T47D (cell line): ENCODE measurements at places on chromosomes 1 and 21.
A peak's percentile ranks its signal among the peaks of the same experiment; 100 is the strongest.

DNA sequence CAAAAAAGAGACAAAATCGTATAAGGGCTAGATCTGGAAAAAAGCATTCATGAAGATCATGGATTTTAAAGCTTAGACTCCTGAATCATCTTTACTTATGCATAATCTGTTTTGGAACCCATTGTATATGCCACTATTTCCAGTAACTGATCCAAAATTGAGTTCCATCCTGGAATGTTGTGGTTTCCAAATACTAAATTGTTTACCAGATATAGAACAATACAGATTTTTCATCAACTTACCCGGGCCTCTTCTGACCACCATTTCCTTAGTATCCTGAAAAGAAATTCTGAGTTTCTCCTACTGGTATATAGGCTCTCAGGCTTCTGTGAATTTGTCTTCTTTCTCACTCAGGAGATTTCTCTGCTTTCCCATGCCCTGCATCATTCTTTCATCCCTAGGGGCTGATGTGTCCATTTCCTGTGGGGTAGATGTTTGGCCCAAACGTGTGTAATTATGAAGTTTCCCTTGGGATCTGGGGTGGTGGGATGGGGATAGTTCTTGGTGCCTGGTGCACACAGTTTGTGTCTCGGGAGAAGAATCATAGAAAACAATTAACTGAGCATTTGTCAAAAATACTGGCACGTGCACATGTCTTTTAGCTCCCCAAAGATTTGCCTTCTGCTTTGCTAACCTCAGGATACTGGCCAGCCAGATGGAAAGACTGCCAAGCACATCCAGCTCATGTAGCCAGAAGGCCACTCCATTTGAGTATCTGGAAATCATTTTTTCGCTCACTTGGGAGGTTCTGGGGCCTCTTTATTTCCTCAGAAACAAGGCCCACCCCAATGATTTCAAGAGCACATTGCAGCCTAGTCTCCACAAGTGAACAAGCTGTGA, 127.8 kb downstream of the NTMT2 start:
- no peak for DNase-seq

DNA sequence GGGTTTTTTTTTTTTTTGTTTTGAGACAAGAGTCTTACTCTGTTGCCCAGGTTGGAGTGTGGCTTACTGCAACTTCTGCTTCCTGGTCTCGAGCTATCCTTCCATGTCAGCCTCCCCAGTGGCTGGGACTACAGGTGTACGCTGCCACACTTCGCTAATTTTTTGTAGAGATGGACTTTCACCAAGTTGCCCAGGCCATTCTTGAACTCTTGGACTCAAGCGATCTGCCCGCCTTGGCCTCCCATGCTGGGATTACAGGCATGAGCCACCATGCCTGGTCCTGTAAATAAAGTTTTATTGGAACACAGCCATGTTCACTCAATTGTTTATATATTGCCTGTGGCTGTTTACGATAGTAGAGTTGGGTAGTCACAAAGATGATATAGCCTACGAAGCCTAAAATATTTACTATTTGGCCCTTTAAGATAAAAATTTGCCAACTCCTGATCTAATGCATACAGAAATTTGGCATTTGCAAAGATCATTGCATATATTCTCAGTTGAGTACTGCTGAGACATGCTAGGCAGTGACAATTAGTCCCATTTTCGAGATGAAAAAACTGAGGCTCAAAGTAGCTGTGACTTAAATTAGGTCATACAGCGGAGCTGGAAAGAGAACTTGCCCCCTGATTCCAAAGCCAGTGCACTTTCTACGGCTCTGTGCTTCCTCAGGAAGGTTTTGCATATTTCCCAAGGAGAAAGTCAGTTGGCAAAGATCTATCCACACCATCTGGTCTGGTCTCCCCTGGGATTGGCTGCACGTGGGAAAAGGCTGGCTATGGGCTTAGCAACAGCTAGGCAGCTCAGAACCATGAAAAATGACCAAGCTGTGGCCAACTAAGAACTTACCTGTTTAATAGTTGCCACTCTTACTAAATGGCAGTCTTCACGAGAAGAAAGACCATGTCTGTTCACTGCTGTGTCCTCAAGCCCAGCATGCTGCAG, 19.4 kb downstream of the MECR start:
- no peak for DNase-seq

DNA sequence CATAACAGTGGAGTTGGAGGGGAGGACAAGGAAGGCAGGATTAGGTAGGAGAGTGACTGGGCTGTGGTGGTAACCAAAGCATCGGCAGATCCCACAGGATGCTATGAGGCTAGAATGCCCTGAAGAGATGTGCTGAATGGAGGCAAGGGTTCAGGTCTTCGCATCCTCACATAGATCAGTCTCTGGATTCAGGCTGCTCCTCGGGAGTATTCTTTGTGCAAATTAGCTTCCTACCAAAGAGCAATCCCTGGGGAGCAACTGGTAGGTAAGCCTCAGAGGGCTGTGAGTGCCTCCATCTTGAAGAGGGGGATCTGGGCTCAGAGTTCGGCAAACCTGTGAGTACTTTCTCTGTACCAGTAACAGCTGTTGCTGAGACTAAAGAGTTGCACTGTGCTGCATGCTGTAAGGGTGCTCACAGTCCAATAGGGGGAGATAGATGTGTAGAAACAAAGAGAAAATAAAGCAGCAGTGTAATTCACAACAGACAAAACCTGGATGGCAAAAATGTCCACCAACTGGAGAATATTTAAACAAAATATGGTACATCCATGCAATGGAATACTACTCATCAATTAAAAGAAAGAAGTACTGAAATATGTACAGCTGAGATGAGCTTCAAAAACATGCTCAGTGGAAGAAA, 322.4 kb upstream of the DEPDC1 start:
- peak; percentile 53 for DNase-seq

DNA sequence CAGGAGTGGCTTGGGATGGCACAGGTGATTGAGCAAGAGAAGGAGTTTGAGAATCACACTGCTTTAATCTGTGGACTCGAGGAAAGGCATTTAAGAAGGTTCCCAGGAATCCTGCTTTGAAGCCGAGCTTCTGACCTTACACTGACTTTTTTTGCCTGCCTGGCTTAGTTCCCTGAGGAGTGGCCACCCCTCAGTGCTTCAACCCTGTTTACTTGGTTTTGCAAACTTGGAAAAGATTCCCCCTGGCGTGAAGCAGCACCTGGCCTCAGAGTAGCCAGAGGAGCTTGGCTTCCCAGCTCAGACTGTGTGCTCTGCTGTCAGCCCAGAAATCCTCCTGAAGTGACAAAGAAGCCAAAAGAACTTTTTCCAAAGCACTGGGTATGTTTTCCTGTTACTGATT, 48.5 kb upstream of the LDLRAP1 start:
- DNase-seq = no peak

DNA sequence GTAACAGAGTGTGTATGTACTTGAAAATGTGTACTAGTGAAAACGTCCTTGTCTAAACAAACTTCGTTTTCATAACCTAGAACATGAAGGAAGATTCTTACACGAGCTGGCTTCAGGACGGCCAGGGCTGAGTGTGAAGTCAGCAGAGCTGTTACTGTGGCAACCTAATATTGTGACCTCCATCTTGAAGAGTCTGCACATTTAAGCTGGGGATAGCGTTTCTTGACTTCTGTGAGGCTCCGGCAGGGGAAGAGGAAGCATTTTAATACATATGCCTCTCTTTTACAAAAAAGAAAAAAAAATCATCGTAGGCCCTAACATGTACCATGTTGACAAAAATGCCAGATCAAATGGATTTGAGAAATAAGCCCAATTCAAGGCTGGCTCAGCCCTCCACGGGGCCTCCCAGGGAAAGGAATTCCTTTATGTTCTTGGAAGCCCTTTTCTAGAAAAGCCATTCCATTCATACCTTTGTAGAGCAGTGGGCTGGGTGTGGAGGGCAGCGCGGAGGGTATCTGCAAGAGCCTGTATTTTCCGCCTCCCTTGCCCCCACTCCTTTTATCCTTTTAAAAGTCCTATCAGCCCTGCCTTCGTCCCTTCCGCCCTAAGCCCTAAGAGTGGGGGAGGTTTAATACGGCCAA, 51.1 kb downstream of the SIM2 start:
- no peak for DNase-seq

DNA sequence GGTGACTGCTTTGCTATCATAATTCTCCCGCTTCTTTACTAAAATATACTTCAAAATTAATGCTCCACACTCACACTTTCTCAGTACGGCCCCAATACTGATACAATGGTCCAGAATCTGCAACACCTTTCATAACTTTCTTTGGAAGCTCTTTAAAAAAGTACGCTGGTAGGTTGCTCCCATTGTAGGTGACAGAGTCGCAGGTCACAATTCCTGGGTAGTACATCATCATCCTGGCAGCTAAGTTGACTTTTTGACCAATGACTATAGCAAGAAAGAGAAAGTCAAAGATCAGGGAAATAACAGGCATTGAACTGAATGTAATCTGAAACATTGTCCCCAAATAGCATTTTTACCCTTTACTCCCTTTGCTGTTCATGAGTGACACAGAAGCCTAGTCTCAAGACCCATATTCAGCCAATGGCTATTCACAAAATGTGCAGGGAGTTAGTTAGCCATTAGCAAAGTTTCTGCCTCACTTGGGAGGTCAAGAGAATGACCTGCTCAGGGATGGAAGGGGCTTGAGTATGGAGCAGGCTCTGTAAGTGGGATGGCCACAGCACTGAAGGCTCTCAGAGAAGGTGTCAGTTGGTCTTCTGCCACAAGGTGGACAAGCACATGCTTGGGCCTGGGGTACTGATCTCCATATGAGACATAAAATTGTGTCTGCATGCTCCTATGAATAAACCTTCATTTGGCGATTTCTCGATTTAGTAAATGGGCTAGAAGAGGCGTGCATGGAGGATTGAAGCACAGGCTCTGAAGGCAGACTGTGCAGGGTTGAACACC, 35.4 kb downstream of the ADCY10 start:
- DNase-seq = peak; percentile 14

GRCh38 chr1:51922040-51922439, 43.5 kb upstream of the NRDC start:
- DNase-seq = no peak

- no peak for DNase-seq
Measured at GRCh38 chr1:93744299-93744988, 62.8 kb upstream of the BCAR3 start.

DNA sequence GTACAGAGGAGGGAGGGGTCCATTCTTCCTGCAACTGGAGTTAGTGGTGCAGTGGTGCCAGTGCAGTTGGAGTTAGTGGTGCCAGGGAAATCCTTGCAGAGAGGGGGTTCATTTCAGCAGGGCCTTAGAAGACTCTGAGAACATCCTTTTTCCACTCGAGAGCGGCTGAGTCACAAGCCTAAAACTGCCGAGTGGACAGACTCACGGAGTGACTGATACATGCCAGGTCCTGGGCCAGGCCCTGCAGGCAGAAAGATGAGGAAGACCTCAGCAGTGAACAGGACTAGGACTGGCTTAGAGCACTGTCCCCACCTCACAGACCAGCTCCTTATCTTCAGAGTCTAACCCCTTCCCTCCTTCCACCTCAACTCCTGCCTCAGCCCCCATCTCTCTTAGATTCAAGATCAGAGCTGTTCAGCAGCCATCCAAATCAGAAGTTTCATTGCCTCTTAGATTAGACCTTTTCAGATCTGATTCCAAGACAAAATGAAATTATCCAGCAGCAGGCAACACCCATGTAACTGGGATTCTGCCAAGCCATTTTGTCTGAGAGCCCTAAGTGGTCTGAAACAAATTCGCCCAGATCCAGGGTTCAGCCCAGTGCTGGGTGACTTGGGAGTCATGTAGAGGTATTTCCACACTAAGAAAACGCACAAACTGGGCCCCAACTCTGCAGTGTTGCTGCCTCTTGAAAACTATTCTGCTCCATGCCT, 12.7 kb upstream of the IKBKE start:
- no peak for DNase-seq

GRCh38 chr1:85199667-85200462, 951 bp downstream of the SYDE2 start:
- no peak for DNase-seq

DNA sequence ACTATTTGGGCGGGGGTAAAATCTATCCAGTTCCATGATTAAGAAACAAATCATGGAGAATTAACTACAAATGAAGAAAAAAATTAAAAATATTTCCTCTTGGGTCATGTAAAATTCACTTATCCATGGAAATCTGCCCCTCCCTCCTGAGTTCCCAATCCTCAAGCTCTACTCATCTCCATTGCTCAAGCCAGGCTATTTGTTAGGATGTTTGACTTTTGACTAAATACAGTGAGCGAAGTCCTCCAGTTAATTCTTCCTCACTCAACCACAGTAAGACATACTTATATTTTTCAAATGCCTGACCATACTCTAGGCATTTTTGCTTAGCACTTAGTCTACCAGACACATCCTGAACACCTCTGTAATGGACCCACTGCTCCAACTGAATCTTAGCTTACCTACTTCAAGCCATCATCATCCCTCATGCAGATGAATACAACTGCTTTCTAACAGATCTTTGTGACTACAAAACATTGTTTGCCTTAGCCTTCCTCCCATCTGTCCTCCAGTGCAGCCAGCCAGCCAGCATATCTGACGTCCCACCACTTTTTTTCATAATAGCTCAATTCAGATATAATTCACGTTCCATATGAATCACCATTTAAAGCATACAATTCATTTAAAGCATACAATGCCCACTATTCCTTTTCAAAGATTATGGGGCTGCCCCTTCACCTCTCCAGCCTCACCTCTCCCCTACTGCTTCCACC, 154.2 kb downstream of the RERE start:
- DNase-seq = no peak

GRCh38 chr1:54995835-54996234, 2.9 kb upstream of the BSND start:
- no peak for DNase-seq

- no peak for DNase-seq
Measured at GRCh38 chr1:9782897-9783296, 40.9 kb downstream of the CLSTN1 start.

DNA sequence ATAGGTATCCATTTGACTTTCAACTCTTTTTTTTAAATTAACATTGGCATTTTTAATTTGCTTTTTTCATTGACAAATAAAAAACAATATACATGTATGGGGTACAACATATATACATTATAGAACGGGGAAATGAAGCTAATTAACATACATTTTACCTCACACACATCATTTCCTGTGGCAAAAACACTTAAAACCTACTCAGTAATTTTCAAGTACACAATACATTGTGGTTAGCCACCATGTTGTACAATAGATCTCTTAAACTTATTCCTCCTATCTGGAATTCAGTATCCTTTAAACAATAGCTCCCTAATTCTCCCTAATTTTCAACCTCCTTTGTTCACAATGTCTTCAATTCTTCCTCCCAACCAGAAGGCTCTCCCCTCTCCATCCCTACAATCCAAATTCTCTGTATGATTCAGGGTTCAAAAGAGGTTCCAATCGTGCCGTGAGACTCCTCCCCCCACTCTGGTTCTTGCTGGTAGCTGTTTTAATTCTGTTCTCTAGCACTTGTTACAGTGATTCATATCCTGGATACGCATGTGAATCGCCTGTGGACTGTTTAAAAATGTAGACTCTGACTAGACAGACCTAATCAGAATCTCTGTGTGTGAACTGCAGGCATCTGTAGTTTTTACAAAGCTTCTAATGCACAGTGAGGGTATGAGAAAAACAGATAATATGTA, 87.6 kb upstream of the DUSP10 start:
- DNase-seq = no peak

GRCh38 chr1:227453631-227454355, 109.6 kb upstream of the ZNF678 start:
- no peak for DNase-seq

- no peak for DNase-seq
Measured at GRCh38 chr1:61388566-61388965, 306.2 kb downstream of the NFIA start.

GRCh38 chr21:27301220-27301619, 334.3 kb upstream of the ADAMTS5 start:
- no peak for DNase-seq
